ENCODE measurements at places on chromosomes 16 and 17.

GRCh38 chr17:80730739-80731138, 186.1 kb downstream of the RPTOR start:
- DNase-seq = no peak

- DNase-seq = no peak
These were observed at the start of gene CD300LD for GRCh38 chr17:74592087-74592990. CD300LD (minus strand) TSS chr17:74592283; CDS start chr17:74592202, 81 bp downstream.

DNA sequence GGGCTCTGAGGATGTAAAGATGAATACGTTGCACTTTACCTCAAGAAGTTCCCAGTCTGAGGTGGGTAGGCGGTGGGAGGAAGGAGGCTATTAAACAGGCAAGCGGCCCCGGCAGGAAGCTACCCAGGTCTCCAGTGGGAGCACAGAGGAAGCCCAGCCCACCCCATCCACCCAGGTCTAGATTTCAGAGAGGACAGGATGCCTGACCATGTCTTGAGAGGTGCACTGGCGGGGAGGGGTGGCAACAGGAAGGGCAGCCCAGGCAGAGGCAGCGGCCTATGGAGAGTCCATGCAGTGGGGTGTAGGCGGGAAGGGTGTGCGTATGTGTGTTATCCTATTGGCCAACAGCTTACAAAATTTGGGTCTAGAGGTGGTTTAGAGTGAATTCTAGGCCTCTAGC, 13.9 kb downstream of the SARM1 start:
- no peak for DNase-seq

- DNase-seq = no peak
These were observed 52.5 kb downstream of the VAT1L start for GRCh38 chr16:77840673-77841501.

DNA sequence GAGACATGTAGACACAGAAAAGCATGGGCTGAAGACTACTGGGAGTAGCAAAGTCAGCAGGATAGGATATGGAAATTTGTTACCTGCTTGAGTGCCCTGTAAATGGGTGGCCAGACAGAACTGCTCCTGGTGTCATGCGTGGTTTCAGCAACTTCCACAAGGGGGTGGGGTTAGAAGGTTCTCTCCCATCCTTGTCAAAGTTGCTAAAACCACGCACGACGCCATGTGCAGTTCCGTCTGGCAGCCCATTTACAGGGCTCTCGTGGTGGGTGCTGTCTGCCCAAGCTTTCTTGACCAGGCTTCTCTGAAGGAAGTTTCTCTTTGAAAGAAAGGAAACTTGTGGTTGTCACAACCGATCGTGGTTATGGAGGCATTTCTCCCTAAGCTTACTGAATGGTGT, 6.9 kb upstream of the DBNDD1 start:
- no peak for DNase-seq

DNA sequence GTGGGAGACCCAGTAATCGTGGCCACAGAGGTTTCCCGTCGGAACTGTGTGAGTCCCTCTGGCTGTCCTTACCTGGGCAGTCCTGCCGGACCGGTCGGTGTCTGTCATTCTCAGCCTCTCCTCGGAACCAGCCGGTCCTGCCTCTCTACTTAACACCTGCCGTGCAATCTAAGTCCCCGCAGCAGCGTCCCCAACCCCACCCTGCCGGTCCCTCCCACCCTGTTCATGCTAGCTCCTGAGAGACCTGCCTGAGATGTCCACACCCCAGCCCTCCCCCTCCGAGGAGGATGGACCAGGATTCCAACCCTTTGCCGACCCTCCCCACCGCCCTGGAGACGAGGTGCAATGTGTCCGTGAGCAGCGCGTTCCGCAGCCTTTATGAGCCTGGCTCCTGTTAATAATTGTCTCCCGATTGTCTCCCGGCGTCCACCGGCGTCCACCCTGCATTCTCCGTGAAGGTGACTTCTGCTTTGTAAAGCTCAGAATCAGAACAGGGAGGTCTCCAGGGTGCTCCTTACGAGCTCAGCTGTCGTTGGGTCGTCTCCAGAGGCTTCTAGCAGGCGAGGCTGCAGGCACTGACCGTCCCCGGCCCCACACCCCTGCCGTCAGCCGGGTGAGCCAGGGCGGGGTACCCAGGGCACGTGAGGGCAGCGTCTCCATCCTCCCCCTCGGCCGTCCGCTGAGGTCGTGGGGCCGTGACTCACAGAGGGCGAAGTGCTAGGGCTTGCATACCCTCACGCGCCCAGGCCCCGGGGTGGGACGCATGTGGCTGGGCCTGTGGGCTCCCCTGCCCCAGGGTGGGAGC, 10.1 kb downstream of the METRNL start:
- no peak for DNase-seq
